Tibial artery (tissue), 4 donors: ENCODE measurements at places on chromosomes 2 and 18.

DNA sequence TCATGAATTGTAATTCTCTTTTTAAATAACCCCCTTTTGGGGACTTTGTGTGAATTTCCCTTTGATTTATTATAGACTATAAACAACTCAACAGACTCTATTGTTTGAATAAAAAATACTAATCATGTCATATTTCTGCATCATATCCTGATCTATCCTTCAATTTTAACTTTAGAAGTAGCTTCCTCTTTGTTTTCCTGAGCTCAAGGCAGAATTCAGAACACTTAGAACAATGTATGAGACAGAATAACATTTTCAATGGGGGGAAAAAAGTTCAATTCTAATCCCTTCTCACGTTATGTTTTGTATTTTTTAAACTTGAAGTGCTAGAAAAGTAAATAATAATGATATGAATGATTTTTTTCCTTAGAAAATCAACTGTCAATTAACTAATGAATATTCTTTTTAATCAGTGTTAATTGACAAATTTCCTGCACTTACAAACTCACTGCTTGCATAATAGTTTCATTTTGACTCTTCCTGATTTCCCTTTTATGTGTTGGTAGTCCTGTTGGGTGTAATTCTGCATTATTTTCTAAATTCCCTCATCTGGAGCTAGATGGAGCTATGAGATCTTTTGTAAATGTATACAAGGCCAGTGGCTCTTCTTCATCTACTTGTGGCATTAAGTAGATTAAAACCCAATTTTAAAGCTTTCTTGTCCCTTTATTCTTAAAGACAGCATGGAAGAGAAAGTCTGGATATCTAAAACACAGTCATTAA, 326.1 kb downstream of the PARD3B start:
- DNase-seq = no peak

DNA sequence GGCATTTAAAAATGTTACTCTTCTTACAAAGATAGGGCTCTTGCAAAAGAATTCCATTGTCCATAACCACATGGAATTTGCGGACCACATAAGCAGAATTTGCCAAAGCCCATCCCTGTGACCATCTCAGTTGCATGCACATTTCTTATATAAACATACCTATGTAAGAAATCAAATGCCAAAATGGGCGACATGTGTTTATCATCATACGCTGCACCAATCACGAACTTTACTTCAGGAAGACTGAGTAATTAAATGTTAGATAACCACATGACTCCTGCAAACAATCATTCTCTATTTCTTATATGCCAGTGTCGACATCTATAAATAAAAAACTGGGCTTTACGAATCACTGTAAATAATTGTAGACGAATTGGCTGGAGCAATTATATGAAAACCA, 186.1 kb upstream of the RBMS1 start:
- DNase-seq = no peak

DNA sequence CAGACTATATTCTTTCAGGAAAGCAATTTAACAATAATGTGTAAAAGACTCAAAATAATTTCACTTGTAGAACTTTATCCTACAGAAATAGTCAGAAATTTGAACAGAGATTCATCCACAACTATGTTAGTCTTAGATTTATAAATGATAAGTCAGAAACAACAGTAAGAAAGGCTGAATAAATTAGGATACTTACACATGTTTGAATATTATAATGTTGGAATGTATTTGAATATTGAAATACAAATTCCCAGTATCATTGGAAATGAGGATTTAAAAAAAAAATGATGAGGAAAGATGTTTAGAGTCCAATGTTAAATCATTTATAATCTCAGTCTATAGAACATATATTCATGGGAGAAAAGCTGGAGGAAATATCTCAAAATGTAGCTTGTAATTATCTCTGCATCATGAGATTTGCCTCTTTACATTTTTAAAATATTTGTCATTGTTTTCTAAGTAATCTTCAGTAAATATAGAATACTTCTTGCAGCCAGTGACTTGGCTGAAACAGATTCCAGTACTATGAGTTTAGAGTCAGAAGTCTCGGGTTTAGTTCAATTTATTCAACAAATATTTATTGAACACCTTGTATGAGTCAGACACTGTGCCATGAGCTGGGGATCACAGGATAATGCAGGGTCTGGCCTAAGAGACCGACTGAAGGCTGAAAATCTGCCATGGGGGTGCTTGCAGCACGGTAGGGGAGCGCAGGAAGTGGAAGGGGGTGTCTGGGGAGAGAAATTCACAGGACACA, 32.3 kb downstream of the CXCR4 start:
- no peak for DNase-seq

DNA sequence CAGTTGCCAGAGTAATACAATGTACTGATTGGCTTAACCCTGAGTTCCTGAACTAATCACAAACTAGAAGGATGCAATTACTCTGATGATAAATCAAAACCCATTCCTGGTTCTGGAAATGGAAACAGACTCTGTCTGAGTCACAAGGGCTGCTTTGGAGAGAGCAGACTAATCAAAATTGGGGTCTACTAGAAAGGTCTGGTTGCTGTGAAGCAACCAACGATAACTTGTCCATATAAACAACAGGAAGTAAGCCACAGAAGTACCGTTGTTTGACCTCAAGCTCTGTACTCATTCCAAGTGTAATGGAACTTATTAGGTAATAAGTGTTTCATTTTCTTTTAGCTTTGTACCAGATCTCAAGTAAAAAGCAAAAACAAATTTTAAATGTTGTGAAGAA, 49.7 kb downstream of the RASGRP3 start:
- DNase-seq = no peak

DNA sequence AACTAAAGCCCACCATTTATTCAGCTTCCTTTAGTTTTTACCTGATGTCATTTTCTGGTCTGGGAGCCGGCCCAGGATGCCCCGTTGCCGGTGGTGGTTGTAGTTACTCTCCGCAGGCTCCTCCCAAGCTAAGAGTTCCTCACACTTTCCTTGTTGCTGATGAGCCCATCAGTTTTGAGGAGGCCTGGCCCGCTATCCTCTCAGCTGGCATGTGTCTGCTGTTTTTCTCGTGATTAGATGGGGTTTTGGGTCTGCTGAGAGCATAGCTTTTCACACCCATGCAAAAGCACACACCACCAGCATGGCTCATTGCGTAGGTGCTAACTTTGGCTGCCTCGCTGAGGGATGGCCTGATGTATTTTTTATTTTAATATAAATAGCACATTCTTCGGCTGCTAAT, 72.1 kb downstream of the PSMG2 start:
- DNase-seq = no peak

DNA sequence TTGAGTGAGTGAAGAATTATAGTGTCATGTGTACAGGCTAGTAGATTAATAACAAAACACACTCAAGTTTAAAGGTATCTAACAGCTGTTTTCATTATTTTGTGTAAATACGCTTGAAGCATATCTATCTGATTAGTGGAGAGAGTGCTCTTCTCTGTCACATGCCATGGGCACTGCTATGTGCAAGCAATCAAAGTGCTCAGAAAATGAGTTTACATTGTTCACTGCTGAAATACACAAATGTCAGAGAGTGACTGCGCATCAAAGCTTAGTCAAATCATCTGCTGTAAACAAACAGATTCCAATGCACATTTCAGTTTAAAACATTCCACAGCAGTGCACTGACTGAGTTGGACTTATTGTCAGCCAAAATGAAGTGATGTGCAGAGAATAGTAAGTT, 423.4 kb downstream of the ZEB2 start:
- no peak for DNase-seq
